ENCODE measurements at places on chromosomes 12 and 14.
A peak's percentile ranks its signal among the peaks of the same experiment; 100 is the strongest.

GRCh38 chr12:65996146-65996545 lies 134.4 kb downstream of the LLPH start:
- no peak for DNase-seq

DNA sequence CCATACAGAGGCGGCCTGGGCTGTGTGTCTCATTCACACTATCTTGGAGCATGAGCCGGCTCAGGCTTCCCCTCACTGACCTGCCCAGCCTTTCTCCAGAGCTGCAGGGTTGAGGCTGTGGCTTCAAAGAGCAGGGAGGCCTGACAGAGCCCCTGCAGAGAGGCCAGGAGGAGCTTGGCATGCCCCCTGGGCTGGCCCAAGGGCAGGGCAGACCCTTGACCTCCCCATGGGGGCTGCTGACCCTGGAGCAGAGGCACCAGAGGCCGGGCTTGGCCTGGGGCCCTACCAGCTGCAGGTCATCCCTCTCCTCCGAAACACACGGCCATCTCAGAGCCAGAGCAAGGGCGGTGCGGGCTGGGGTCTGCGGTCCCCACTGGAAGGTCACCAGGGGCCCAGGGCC lies 46.6 kb upstream of the FZD10 start:
- DNase-seq, result no peak

GRCh38 chr14:93824518-93825234 lies 36.4 kb upstream of the PRIMA1 start:
- DNase-seq, result peak; percentile 3

- no peak for DNase-seq
These were observed 38.1 kb downstream of the ZDHHC17 start for GRCh38 chr12:76802060-76802459.

- no peak for DNase-seq
These were observed 31.3 kb downstream of the BMP4 start for GRCh38 chr14:53925201-53925766.

DNA sequence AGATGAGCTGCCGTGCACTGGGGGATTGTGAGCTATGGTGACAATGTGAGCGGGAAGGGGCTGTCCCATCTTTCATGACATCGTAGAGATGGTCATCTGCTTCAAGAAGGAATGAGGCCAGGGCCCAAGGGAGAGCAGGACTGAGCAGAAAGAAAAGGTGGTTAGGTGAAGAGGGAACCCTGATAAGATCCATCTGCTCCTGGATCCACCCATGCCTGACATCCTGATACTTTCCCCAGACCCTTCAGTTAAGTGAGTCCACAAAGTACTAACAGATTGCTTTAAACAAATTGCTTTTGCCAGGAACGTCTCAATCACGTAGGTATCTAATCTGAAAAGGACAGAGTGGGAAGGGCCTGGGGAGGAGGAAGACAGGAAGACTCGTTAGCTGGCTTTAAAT lies 25.4 kb upstream of the DLK1 start:
- DNase-seq, result no peak

- no peak for DNase-seq
These were observed 7.0 kb downstream of the IFI27L2 start for GRCh38 chr14:94122438-94122837.

GRCh38 chr14:30848449-30849240 lies 25.7 kb upstream of the COCH start:
- DNase-seq, result no peak

GRCh38 chr12:102417055-102417454 lies 63.3 kb downstream of the IGF1 start:
- no peak for DNase-seq

GRCh38 chr14:23487216-23487615 lies 17.7 kb downstream of the NGDN start:
- no peak for DNase-seq

- no peak for DNase-seq
These were observed 895.8 kb downstream of the RPS29 start for GRCh38 chr14:48690349-48690748.

- no peak for DNase-seq
These were observed 55.2 kb downstream of the MAP1LC3B2 start for GRCh38 chr12:116614194-116614915.

DNA sequence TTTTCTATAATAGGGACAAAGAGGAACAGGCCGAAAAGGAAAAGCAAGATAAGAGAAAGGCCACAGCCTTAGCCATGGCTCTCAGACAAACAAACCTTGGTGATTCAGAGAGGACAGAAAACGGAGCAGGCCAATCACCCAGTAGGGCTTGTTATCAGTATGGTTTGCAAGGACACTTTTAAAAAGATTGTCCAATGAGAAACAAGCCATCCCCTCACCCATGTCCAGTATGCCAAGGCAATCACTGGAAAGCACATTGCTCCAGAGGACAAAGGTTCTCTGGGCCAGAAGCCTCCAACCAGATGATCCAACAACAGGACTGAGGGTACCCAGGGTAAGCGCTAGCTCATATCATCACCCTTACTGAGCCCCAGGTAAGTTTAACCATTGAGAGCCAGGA lies 243.8 kb upstream of the BTG1 start:
- DNase-seq, result no peak

- DNase-seq, result no peak
These were observed 12.0 kb upstream of the SMIM10L1 start for GRCh38 chr12:11158885-11159444.

- no peak for DNase-seq
These were observed 94.3 kb upstream of the PDE3A start for GRCh38 chr12:20274008-20274407.

GRCh38 chr12:57025196-57025595 lies 8.9 kb upstream of the TAC3 start:
- no peak for DNase-seq

DNA sequence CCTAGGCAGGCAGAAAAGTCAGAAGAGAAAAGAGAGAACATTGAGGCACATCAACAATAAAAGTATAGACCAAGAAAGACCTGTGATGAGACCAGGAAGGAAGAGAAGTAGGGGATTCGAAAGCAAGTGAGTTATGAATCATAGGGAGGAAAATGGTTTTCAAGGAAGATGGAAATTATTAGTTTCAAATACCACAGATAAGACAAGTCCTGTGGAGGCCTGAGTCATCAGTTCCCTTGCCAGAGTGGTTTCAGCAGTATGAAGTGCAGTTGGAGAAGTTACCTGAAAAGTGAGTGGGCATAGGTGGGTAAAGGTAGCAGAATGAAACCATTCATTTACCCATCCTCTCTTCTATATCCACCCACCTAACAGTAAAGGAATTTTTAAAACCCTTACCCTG lies 25.2 kb upstream of the TSPAN8 start:
- DNase-seq, result no peak

DNA sequence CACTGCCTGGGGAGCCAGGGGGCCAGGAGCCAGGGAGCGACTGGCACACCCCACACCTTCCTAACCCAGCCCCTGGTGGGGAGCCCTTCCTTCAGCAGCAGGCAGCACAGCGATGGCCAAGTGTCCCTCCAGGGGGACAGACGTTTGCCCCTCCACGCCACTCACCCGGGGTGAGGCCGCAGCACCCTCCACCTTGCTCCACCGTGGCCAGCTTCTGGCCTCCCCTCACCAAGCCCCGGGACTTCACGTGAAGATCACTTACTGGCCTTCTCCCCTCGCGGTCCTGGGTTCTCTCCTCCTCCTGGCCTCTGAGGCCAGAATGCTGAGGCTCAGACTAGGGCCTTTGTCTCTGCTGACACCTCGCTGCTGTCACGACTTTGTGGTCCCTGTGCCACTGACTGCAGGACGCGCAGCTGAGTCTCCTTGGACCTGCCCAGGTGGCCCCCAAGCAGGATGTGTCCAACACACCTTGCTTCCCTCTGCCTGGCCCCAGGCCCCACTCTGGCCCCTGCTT lies 3.5 kb upstream of the ASPG start:
- DNase-seq, result no peak

DNA sequence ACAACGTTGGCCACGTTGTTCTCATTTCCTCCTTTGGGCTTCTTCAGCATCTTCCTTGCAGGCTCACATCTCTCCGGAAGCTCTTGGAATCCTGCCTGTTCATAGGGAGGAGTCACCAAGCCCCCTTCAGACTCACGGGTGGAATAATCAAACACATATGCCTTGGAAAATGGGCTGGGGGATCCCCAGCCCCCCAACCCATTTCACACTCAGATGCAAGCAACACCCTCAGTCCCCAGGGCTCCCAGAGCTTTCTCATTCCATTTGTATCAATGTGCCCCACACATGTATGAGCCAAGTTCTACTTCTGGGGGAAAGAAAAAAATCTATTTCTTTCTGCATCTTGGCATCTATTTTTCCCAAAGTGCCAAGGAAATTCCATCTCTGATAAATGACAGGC lies 33.1 kb downstream of the WSCD2 start:
- DNase-seq, result no peak

DNA sequence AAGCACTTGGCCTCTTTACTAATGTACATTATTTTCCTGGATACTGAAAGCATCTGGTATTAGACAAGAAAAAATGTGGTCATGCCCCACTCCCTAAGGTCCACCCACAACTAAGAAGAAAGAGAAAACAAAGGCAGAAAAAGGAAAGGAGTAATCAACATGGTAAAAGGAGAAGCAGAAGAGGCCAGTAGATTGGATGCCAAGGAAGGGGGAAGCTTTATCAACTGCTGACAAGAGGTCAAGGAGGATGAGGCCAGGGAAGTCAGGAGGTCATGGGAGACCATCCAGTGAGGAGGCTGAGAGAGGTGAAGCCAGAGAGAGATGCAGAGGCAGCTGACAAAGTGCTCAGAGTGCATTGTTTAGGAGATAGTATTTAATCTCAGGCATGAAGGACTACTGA lies 383.5 kb downstream of the ZFP36L1 start:
- DNase-seq, result no peak

GRCh38 chr12:121005346-121005815 lies 10.9 kb downstream of the C12orf43 start:
- DNase-seq, result peak; percentile 36

GRCh38 chr12:127480775-127481314 lies 786.1 kb upstream of the TMEM132C start:
- DNase-seq, result no peak

- no peak for DNase-seq
These were observed 2.1 kb downstream of the HELB start for GRCh38 chr12:66304296-66304900.

DNA sequence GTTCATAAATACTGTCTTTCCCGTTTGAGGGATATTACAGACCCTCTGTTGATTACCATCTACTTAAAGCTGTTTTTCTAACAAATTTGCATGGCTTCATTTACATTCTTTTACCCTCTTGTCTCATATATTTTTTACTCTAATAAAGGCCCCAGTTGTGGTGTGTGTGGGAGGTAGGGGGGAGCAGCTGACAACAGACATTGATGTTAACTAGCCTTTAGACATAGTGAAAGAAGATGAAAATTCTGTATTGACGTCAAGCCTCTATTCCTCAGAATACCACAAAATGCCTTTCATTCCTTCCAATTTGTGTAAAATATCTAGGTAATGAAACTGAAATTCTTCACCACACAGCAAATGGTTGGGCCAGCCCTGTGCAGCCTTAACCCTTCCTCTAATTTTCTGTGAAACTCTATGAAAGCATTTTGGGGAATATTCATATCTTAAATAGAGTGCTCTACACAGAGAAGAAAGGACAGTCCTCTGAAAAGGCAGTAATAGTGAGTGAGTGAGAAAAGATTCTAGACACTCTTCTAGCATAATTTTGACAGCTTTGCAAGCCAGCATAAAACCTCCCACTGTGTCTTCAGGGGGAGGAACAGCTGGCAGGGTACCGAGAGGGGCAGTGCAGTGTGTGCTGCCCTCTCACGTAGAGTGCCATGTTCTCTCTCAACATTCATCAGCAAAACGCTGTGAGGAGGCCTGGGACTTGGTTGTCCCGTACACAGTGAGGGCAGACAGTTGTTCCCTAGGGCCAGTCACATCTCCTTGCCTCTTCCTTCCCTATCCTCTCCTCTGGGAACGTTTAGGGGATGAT lies 20.1 kb upstream of the CERS5 start:
- DNase-seq, result no peak

DNA sequence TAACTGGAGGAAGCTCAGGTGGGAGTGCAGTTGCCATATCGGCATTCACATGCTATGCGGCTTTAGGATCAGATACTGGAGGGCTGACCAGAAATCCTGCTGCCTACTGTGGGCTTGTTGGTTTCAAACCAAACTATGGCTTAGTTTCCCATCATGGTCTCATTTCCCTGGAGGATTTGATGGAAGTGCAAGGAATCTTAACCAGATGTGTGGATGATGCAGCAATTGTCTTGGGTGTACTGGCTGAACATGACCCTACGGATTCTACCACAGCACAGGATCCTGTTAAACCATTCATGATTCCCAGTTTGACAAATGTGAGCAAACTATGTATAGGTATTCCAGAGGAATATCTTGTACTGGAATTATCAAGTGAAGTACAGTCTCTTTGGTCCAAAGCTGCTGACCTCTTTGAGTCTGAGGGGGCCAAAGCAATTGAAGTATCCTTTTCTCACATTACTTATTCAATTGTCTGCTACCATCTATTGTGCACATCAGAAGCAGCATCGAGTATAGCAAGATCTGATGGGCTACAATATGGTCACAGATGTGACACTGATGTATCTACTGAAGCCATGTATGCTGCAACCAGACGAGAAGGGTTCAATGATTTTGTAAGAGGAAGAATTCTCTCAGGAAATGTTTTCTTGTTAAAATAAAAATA lies 42.9 kb downstream of the RALGAPA1 start:
- no peak for DNase-seq

- DNase-seq, result no peak
These were observed 50.1 kb downstream of the GOLGA5 start for GRCh38 chr14:92844204-92844603.

DNA sequence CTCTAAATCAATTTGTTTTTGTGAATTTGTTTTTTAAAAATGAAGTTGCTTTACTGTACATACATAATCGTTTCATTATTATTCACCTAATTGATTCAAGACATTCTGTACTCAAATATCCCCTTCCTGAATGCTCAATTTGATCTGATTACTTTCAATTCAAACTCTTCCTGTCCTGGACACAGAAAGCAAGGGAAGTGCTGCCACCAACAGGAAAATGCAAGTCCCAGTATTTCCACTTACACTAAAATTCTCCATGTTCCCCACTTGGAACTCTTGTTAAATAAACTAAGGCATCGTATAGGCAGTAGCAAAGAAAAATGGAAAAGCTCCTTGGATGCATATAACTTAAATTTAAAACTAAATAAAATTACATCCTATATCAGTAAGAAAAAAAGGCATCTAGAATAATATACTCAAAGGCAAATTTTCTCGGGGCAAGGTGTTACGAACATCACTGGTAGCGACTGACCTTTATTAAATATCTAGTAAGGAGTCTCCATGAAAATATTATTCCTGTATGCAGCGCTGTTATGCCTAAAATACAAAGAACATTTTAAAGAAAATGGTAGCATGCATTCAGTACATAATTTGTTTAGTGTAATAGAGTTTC lies 72.0 kb upstream of the DBX2 start:
- DNase-seq, result no peak

DNA sequence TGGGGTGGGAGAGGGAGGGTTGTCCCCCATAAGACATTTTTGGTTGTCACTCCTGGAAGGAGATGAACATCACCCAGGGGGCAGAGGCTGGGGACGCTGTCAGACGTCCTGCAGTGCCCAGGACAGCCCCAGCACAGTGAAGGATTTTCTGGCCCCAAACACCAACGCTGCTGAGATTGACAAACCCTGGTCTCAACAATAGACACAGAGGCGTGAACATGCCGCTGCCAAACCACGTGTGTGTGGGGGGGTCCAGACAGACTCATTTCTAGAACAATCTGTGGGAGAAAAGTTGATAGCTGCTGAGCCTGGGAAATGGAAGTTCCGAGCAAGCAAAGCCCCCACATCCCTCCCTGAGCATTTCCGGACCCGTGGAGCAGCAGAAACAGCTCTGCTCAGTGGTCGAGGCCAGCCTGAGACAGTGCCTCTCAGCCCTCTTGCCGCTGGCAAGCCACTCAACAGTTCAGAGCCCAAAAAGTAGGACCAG lies 43.8 kb upstream of the CLMN start:
- DNase-seq, result no peak

- no peak for DNase-seq
These were observed 96.6 kb downstream of the RAD52 start for GRCh38 chr12:852864-853263.

Data from NCI-H345 (cell line).